ENCODE measurements at places on chromosomes 2 and 18.

- no peak for DNase-seq
Observed at GRCh38 chr18:79796531-79797405, 970 bp upstream of the KCNG2 start.

DNA sequence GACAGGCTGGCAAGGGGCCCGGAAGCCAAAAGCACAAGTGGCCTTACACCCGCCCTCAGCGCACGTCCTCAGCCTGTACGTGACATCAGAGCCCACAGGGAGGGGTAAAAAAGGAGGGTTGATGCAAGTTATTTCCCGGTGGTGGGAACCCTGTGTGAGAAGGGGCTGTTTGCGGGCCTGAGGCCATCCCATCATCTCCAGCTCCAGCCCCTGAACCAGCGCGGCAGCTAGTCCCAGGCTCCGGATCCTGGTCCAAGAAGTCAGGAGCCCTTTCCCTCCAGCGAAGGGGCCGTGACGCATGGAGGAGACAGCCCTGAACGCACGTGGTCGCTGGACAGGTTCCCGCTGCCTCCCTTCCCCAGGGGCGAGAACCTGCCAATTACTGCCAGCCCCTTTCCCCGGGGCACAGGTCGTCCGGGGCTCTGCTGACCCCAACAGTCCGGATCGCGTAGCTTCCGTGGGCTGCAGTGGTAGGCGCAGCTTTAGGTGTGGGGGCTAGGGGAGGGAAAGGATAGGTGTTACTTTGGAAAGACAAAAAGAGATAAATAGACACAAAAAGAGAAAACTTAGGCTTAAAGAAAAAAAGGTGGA lies 1.3 kb upstream of the LRP2 start:
- no peak for DNase-seq

GRCh38 chr2:99862566-99862965 lies 279.8 kb downstream of the AFF3 start:
- no peak for DNase-seq

DNA sequence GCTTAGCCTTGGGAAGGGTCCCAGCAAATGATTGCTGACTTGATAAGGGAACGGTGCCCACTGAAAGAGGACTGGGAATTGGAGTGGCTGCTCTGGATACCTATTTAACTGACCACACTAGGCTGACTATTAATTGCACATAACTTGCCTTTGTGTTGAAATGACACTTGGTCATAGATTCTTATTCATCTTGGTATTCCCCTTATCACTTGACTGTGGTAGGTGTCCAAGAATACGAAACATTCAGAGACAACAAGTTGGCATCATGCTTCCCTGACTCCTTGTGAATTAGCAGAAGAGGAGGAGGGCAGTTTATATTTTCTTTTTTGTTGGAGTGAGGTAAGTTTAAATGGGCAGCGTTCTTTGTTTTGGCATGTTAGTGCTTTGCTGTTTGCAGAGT lies 13.4 kb downstream of the FMNL2 start:
- DNase-seq, result no peak

DNA sequence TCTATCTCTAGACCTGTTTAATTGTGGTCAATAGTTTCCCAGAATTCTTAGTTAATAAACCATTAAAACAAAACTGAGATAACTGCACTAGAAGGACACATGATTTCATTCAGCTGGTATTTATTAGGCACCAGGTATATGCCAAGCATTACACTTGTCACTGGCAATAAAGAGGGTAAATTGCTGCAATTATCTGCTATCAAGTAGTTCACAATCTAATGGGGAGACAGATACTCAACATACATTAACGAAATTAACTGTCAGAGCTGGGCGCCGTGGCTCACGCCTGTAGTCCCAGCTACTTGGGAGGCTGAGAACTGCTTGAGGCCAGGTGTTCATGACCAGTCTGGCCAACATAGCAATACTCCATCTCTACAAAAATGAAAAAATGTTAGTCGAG lies 71.7 kb upstream of the WIPF1 start:
- no peak for DNase-seq

DNA sequence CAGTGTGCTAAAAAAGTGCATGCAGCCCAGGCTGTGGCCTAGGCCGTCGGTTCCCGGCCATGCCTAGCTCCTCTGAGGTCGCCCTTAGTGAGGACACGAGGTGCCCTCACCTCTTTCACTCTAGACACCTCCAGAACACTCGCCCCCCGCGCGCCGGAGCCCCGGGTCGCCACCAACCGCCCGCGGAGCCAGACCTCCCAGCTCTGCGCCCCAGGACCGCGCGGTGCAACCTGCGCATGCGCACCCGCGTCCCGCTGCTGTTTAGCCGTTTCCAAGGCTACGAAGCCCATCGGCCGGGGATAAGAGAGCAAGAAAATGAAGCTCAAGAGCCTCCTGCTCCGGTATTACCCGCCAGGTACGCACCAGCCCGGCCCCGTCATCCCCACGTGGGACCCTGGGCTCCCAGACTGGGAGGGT lies at the start of gene DAW1:
Gene DAW1 (plus strand): TSS at position 257 of the 417 bp plus-strand sequence. CDS start 59 bp downstream, at position 316.
- no peak for DNase-seq

DNA sequence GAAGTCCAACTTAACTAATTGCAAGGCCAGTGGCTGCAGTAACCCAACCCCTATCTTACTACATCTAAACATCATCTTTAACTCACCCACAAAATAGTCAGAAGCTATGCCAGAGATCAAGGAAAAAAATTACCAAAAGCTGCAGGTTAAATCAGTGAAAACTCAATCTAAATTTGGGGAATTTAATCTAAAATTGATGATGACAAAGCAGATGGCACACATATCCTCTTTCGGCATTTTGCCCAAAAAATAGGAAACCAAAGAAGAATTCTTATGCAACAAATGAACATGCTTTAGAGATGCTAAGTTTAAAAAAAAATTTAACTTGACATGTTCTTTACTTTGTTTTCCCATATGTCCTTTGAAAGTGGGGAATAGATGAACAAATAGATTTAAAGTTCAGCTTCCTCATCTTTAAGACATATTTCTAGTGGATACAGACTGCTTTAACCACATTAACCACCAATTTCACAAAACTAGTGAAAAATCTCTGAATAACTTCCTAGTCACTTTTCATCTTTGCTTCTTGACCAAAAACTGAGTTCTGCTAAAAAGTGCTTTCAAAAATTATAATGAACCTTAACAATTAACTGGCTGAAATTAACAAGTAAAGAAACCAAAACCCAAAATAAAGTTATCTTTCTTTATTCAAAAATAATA lies 74.3 kb upstream of the CCDC150 start:
- DNase-seq, result no peak

DNA sequence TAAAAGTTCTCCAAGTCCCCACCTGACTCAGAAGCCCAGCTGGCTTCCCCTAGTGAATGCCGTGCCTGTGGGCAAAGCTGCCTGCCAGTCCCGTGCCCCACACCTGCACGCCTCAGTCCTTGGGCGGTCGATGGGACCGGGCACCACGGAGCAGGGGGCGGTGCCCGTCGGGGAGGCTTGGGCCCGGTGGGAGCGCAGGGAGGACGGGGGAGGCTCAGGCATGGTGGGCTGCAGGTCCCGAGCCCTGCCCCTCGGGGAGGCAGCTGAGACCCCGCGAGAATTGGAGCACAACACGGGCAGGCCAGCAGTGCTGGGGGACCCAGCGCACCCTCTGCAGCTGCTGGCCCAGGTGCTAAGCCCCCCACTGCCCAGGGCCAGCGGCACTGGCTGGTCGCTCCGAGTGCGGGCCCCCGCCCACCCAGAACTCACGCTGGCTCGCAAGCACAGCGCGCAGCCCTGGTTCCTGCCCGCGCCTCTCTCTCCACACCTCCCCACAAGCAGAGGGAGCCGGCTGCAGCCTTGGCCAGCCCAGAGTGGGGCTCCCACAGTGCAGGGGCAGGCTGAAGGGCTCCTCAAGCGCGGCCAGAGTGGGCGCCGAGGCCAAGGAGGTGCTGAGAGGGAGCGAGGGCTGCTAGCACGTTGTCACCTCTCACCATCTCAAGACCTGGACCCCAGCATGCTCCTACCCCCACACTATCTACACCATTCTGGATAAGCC lies 215.5 kb downstream of the TNS1 start:
- DNase-seq, result no peak

GRCh38 chr2:142682528-142682927 lies 194.9 kb upstream of the KYNU start:
- no peak for DNase-seq

DNA sequence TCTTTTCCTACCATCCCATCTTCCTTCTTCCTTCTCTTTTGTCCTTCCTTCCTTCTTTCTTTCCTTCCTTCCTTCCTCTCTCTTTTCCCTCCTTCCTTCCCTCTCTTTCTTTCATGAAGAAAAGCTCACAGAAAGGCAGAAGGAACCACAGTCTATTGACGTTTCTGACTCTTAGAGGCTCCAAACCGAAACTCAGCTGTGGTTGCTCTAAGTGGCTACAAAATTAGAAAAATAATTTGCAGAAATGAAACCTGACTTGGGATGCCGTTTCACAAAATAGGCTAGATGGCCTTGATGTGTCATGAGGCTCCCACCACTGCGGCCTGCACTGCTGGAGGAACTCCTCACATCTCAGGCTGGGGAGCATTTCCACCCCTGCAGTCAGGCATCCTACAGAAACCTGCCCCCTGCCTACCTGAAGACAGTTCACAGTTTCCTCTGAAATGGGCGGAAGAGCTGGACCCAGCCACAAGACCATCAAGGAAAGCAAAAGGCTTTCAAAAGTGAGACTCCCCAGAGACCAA lies 165.6 kb downstream of the SMAD7 start:
- no peak for DNase-seq
